Stimulated activated CD8-positive, alpha-beta memory T cell treated with anti-CD3 and anti-CD28 coated beads, Interleukin-15, amount 100 ng/mL, for 4 hours (primary cell): ENCODE measurements at places on chromosomes 7 and 10.

DNA sequence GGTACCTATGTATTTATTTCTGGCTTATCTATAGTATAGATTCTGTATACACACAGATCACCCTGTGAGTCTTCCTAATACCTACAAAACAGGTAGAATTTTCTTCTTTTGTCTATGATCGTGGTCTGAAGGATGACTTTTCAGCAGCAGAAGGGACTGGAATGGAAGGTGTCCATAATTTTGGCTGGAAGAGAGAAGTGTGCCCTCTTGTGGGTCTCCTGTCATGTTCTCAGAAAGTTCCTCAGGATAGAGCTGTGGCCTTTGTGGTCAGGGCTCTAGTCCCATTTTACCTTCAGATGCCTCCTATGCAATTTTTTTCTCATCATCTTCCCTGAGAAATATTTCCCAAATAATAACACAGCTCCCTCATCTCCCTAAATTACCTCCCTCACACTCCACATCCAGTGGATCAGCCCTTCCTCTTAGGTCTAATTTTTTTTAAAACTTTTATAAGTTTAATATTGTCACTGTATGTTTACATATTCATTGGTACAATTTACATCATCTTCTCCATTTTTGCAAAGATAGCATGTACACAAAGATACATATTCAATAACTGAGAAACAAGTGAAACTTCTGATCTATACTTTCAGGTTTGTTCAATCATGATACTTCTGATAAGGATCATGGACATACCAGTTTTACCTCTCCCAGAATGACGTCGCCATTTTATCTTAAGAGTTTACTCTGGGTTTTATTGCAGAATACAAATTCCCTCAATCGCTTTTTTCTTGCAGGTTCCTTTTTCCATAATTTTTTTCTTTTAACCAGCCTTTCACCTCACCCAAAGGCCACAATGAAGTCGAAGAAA, 112.7 kb downstream of the REEP3 start:
- no peak for DNase-seq

DNA sequence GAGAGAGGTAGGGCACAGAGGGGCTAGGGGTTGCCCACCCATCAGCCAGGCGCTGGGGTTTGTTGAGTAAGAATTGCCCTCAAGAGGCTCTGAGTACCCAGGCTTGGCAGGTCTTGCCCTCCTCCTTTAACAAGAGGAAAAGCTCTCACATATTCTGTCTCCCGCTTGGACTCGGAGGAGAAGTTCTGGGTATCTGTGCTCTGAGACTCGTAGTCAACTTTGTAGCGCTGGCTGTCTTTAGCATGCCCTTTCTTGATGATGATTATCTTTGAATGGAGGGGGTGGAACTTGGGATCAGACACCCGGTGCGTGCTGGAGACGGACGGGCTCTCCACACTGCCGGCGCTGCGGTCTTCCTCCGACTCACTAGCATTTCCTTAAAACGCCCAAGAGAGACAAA, 4.0 kb downstream of the IGFBP3 start:
- no peak for DNase-seq

- no peak for DNase-seq
Observed at GRCh38 chr10:132618158-132618919, 80.8 kb downstream of the INPP5A start.

- no peak for DNase-seq
Observed at GRCh38 chr10:24451325-24451820, 242.4 kb downstream of the KIAA1217 start.

GRCh38 chr7:138838166-138838565, 40.2 kb upstream of the ATP6V0A4 start:
- DNase-seq = no peak
